NCI-H2029 treated with DMSO at 0.1 percent for 48 hours (cell line): ENCODE measurements at places on chromosomes 5 and 9.

- no peak for DNase-seq
Measured at GRCh38 chr5:39498278-39498952, 73.6 kb upstream of the DAB2 start.

DNA sequence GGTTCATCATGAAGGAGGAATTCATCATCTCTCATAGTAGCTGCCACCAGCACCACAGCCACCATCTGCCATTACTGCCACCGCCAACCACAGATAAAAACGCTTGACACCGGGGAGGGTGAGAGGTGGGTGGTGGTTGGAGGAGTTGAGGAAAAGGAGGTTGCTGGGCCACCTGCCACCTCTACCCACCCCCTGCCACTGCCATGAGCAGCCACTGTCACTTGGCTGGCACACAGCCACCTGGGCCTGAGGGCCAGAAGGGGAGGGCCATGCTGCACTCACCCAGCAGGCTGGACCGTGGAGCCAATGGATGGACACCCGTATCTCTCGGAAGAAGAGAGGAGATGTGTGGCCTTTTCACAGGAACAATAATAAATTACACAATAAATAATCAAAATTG is 31.3 kb upstream of the SLC36A2 start:
- no peak for DNase-seq

DNA sequence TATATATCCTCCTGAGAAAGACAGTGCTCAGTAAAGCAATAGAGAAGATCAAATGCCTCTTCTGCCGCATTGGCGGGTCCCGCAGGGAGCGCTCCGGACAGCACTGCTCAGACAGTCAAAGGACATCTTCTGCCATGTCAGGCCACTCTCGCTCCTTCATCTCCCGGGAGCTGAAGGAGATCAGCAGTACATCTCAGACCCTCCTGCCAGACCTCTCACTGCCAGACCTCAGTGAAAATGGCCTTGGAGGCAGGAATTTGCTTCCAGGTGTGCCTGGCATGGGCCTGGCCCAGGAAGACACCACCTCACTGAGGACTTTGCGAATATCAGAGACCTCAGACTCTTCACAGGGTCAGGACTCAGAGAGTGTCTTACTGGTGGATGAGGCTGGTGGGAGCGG is 12.2 kb downstream of the PTGER4 start:
- DNase-seq: no peak

GRCh38 chr5:175689147-175689991 is 31.5 kb downstream of the HRH2 start:
- DNase-seq: no peak

GRCh38 chr9:77427256-77427927 is 220.7 kb downstream of the GNA14 start:
- DNase-seq: no peak

- DNase-seq: peak; percentile 7
Measured at GRCh38 chr5:133942614-133943474, 25.6 kb downstream of the C5orf15 start.

DNA sequence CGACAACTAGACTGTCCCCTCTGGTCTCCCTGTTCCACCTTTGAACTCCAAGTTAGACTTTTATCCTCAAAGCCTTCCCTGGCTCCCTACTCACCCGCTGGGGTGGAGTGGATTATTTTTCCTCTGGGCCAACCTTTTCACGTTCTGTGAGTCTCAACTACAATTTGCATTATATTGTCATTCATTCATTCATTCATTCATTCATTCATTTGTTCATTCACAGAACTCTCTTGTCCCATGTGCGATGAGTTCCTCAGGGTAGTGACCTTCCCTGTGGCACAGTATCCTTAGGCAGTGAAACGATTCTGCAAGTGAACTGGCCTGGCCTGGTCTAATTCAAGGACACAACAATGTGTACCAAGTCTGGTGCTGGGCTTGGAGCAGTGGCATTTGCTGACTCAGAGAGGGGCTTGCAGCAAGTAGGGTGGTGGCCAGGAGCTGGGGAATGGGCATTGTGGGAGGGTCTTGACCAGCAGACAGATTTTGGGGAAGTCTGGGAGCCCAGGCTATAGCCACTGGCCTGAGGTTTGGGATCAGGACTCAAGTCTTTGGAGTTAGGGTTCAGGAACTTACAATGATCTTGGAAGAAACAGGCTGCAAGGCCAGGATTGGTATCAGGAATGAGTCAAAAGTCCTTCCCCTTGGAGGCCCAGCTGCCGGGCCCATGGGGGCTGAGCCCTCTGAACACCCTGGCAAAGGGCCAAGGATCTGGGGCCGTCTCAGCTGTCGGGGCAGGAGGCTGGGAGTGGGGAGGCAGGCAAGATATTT is 37.2 kb upstream of the COL15A1 start:
- no peak for DNase-seq

DNA sequence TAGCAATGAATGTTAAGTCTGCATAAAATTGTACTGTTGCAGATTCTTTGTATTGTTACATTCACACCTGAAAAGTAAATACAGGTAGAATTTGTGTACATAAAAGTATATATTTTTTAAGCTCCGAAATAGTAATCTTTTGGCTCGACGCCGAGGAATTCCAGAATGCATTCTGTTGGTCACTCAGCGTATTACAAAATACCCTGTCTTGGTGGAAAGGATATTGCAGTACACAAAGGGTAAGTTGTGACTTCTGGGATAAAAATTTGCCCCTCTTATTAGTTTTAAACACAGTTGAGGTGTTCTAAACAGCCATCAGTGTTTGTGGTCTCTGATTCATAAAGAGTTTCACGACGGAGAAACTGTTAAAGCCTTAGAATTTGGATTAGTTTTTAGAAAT is 257.6 kb downstream of the ARHGEF28 start:
- no peak for DNase-seq

DNA sequence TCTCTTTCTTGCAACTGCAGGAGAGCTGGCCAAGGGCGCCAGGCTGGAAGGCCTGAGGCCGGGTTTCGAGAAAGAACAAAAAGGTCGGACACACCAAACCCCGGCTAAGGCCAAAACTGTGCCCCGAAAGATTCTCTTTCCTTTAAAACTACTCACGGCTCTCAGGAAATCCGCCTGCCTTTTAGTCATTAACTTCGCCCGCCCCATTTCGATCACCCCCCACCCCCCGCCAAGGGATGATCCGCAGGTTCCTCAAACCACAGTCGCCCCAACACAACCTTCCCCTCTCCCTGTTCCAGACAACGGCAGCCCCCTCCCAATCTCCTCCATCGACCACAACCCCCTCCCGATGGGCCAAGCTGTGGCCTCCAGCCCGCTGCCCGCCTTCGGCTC is 536 bp downstream of the FEM1C start:
- no peak for DNase-seq

GRCh38 chr9:132605387-132605786 is 23.0 kb downstream of the BARHL1 start:
- no peak for DNase-seq

DNA sequence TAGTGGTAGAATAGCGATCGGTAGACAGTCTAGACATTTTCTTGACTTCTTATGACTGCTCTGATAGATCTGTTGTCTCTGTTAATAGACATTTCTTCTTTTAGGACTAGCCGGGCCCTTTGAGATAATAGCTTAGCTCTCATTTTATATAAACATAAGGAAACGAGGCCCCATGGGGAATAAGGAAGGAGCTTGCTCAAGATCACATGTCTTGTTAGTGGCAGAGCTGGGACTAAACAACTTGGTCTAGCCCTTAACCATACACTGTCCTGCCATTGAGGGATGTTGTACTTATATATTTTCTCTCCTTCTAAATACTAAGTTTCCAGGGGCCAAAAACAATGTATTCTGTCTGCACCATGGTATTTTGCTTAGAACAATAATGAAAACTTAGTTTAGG is 140.0 kb downstream of the GCNT1 start:
- DNase-seq: no peak

GRCh38 chr5:164027738-164028137 is 522.3 kb downstream of the MAT2B start:
- DNase-seq: no peak

- peak; percentile 77 for DNase-seq
Measured at GRCh38 chr9:96686638-96687335, 31.7 kb upstream of the PRXL2C start.

- no peak for DNase-seq
Measured at GRCh38 chr5:126354012-126354857, 69.0 kb upstream of the GRAMD2B start.

GRCh38 chr9:133604214-133604613 is 5.0 kb downstream of the FAM163B start:
- no peak for DNase-seq

GRCh38 chr9:130996676-130997394 is 12.1 kb upstream of the LAMC3 start:
- DNase-seq: no peak

GRCh38 chr9:85443190-85443598 is 298.6 kb downstream of the AGTPBP1 start:
- DNase-seq: no peak
